Type B pancreatic cell (in vitro differentiated cells): ENCODE measurements at places on chromosomes 11 and 22. TPM values are rescaled to one million over a fixed set of nuclear protein-coding genes. Genes with fewer than 3 reads are reported as not detected.

Gene OR52H1
- not detected in 2 replicates for total RNA-seq

Gene PANX3
- 0.17 TPM in 1 of 2 replicates, not detected in the other for total RNA-seq

- H3K36me3 ChIP-seq, result no peaks in the 10 kb centered on the region
- H3K27me3 ChIP-seq, result peaks cover 27% of the 10 kb centered on the region
- H3K4me1 ChIP-seq, result peaks cover 19% of the 10 kb centered on the region
- no peak overlapping the region for H3K27ac ChIP-seq
Observed at GRCh38 chr11:45436118-45436517, 150.0 kb upstream of the SYT13 start.

- no peaks in the 10 kb centered on the region for H3K27me3 ChIP-seq
- peaks cover 11% of the 10 kb centered on the region for H3K36me3 ChIP-seq
- DNase-seq, result no peak
- no peak overlapping the region for H3K27ac ChIP-seq
- H3K4me3 ChIP-seq, result no peak overlapping the region
Observed at GRCh38 chr11:6565325-6565724, 38.1 kb downstream of the RRP8 start.

DNA sequence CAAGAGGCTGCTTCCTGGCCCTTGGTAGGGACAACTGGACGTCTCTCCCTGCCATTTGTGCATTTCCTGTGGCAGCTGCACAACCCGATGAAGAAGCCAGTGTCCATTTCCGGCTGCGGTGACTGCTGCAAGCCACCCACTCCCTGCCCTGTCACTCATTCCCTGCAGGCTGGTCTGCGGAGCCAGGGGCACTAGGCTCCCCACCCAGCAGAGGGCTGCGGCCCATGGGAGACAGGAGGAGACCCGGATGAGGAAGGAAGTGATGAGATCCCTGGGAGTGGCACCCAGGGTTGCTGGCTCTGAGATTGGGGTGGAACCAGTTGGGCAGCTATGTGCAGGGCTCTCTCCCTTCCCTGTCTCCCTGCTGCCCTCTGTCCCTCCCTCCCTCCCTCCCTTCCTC is 10.0 kb upstream of the MYRF start:
- H3K27ac ChIP-seq, result no peak overlapping the region
- H3K36me3 ChIP-seq, result no peaks in the 10 kb centered on the region
- no peak overlapping the region for H3K4me3 ChIP-seq
- peaks cover 4% of the 10 kb centered on the region for H3K4me1 ChIP-seq
- no peaks in the 10 kb centered on the region for H3K27me3 ChIP-seq

- no peak overlapping the region for H3K27ac ChIP-seq
- H3K36me3 ChIP-seq, result no peaks in the 10 kb centered on the region
- H3K4me1 ChIP-seq, result peaks cover 28% of the 10 kb centered on the region
- H3K4me3 ChIP-seq, result peak overlapping the region; percentile 69
Observed at GRCh38 chr11:43577566-43578264, 102.8 kb upstream of the HSD17B12 start.

GRCh38 chr11:119474682-119475596 is 52.0 kb upstream of the THY1 start:
- H3K27me3 ChIP-seq, result peaks cover 27% of the 10 kb centered on the region
- peak overlapping the region; percentile 86 for H3K27ac ChIP-seq
- no peak overlapping the region for H3K4me3 ChIP-seq
- no peak for DNase-seq
- peaks cover 4% of the 10 kb centered on the region for H3K4me1 ChIP-seq

GRCh38 chr11:81342966-81343365 is 1390.7 kb downstream of the FAM181B start:
- DNase-seq, result no peak
- H3K4me3 ChIP-seq, result no peak overlapping the region
- H3K36me3 ChIP-seq, result no peaks in the 10 kb centered on the region
- no peak overlapping the region for H3K27ac ChIP-seq
- peaks cover 1% of the 10 kb centered on the region for H3K27me3 ChIP-seq
- peaks cover 5% of the 10 kb centered on the region for H3K4me1 ChIP-seq

DNA sequence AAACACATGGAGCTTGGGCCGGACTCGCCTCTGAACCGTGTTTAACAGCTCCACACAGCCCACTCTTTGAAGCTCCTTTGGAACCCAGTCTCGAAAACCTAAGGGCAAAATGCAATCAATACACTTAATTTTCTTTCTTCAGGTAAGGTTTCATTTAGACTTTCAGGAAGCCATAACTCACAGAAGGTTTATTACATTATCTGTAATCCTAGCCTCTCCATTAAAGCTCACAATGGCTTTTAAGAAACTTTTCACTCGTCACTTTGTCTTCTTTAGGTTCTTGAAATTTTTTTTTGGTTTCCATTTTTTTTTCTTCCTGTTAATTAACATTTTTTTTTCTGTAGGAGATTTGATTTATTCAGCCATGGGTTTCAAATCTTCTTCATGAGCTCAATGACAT is 91.3 kb downstream of the ARL14EP start:
- H3K4me3 ChIP-seq, result no peak overlapping the region
- H3K27me3 ChIP-seq, result no peaks in the 10 kb centered on the region
- no peak for DNase-seq
